Epithelial cell of prostate (primary cell): ENCODE measurements at places on chromosomes 1 and 21.

DNA sequence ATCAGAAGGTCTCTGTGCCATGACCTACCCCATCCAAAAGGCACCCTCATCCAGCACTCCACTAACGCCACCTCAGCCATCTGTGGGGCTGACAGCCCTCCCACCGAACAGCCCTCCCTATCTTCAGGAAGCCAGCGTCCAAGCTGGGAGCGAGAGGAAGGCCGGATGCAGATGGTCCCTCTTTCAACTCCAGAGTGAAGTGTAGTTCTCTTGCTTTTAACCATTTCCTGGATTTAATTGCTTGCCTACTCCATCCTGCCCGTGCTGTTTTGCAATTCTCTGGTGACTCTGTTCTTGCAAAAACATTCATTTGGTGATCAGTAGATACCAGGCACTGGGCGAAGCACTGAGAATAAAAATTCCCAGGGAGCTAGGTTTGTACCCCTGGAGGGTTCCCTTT lies 8.2 kb upstream of the DYRK1A start:
- DNase-seq = no peak

DNA sequence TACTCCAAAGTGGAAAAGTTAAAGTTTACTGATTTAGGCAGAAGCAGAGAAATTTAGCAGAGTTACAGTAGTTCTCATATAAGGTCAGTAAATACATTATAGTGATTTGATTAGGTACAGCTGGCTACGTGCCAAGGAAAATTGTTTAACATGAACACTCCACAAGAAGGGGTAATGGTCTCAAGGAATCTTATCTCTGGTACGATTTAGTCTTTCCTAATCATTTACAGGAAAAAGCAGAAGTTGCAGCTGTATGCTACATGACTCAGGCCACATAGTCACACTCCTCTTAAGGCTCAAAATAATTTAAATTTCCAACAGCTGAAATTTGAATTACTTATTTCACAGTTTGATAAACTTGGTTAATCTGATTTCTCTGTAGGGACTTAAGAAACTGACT lies 36.9 kb upstream of the OR2B11 start:
- no peak for DNase-seq

GRCh38 chr21:45136927-45137611 lies 62.7 kb downstream of the ADARB1 start:
- DNase-seq = peak; percentile 33

GRCh38 chr1:170993151-170993550 lies 57.8 kb downstream of the MROH9 start:
- DNase-seq = no peak

- no peak for DNase-seq
Observed at GRCh38 chr1:202160377-202160940, at the start of gene PTPN7. TSS of gene PTPN7 (minus strand) at chr1:202160602. CDS start at chr1:202159402, 1,200 bp downstream.

- DNase-seq = no peak
Observed at GRCh38 chr1:169390303-169390702, 22.3 kb downstream of the BLZF1 start.

DNA sequence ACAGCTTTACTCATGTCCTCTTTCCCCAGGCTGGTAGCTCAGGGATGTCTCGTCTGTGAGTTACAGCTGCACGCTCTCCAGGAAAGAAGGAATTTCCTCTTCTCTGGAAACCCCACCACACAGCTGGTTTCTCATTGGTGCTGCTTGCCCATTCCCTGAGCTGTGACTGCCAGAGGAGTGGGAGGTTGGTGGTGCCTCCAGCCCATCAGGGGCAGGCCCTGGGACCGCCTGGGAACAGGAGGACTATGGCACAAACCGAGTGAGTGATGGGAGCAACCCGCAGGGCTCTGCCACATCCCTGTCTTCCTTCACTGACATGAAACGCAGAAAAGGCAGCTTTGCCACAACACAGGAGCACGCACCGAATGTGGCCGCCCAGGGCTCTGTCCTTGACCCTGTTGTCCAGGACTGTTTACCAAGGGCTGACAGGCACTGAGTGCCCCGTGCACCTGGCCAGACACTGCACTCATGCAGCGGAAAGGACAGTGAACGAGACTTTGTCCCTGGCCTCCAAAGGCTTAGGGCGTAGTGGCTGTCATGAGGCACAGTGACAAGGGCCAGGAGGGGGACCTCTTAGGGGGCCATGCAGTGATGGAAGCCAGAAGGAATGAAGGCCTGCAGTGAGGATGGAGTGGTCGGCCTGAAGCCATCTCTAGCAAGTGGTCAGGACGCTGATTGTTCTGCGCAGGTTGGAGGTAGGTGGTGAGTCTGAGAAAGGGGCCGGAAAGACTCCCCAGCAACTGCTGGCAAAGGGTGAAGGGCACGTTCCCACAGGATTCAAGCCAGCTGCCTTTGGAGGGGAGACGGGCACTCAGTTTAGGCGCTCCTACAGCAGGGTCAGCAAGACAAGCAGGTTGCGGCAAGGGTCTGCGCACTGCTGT lies 1.7 kb upstream of the CCNL2 start:
- DNase-seq = no peak

DNA sequence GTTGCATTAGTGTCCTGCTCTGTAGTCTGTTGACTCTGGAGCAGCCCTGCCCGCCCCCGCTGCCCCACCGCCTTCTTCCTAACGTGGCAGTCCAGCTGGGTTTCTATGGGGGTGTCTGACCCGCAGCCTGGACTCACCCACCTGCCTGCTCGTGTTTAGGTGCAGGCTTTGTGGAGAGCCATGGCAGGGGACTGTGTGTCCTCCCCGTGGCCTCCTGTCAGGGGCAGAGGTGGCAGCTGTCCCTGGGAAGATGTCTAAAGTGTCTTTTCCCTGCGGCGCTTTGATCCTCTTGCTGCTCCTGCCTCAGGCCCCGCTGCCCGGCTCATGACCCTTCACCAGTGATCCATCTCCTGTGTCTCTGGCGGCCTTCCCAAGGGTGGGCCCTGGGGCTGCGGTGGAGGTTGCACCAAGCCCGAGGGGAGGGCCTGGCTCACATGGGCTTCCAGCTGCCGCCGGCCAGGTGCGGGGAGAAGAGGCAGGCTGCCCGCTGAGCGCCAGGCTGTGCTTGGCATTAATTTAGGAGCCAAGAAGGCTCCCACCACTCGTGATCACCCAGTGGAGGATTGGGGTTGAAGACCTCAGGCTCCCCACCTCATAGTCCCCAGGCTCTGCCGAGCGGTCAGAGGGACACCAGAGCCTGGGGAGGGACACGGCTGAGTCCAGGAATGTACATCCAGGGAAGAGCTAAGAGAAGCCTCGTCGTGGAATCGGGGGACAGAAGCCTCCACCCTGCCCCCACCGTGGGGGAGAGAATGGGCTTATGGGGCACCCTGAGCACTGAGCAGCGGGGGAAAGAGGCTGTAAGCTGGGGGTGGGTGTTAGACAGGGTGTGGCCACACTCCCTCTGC lies 44.1 kb downstream of the COL18A1 start:
- DNase-seq = no peak

- DNase-seq = no peak
Observed at GRCh38 chr1:66137235-66137634, 344.5 kb downstream of the PDE4B start.

- no peak for DNase-seq
Observed at GRCh38 chr1:61865646-61866220, 123.5 kb downstream of the PATJ start.

DNA sequence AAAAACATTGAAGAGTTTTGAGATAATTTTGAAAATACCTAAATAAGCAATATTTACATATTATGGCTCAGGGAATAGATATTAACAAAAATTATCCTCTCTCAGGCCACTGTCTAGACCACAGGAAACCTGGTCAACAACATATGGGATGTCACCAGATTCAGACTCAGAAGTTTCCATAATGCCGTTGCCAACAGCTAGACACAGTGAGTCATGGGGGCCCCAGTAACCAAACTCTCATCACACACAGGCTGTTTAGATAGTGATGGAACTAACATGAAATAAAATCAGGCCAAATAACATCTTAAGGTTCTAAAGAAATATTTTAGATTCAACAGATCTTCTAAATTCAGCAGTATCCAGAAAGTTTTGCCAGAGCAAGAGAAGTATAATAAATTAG lies 681.7 kb upstream of the ADAMTS5 start:
- peak; percentile 69 for DNase-seq

DNA sequence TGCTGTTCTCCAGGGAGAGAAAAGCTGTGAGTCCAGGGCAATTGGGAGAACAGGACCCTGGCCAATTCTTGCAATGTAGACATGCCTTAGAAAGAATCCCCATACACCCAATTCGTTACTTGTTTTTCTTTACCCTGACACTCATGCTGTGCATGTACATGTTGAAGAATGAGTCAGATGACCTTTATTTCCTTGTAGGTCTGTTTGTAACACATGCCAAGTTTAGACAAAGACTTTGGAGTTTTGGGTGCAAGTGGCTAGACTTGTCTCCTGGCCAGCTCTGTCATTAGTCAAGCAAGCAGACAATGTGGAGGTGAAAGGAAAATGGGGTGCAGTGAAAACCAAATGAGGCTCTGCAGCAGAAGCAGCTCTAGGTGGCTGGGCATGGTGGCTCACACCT lies 38.1 kb downstream of the GNPAT start:
- peak; percentile 68 for DNase-seq

GRCh38 chr1:170670802-170671628 lies 7.1 kb downstream of the PRRX1 start:
- DNase-seq = no peak

- DNase-seq = no peak
Observed at GRCh38 chr1:245155272-245156040, 671 bp downstream of the KIF26B start.

DNA sequence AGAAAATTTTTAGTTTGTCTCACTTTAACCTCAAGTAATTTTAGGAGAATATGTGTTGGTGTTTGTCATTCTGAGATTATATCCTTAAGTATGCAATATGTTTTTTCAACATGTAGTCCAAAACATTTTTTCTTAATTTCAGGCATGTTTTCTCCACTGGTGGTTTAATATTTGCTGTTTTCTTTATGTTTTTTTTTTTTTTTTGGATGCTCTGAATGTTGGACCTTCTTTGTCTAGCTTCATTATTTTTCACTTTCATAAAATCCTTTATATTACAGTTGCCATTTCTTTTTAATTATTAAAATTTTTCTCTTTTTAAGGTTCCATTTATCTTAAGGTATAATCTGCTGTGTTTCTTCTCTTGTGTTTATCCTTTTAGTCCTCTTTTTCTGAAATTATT lies 342.2 kb upstream of the DUSP10 start:
- DNase-seq = no peak

DNA sequence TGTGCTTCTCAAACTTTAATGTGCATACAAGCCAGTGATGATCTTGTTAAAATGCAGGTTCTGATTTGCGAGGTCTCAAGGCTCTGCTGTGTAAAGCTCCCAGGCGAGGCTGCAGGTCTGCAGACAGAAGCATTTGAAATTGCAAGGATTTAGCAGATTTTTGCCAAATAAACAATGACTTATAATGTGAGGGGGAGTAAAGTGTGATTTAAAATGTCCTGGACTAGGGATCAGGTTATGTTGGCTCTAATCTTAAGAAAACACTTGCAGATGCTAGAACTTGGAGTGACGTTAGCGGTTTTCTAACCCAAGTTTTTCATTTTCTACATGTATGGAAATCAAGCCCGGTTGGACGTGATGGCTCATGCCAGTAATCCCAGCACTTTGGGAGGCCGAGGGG lies 16.2 kb upstream of the ACTN2 start:
- DNase-seq = no peak

GRCh38 chr1:26283871-26284596 lies 4.1 kb downstream of the SH3BGRL3 start:
- no peak for DNase-seq

- DNase-seq = no peak
Observed at GRCh38 chr1:15155888-15156741, 2.6 kb downstream of the TMEM51 start.

GRCh38 chr1:61284248-61284854 lies 202.0 kb downstream of the NFIA start:
- no peak for DNase-seq

GRCh38 chr1:36621531-36621930 lies 138.8 kb upstream of the CSF3R start:
- DNase-seq = no peak

DNA sequence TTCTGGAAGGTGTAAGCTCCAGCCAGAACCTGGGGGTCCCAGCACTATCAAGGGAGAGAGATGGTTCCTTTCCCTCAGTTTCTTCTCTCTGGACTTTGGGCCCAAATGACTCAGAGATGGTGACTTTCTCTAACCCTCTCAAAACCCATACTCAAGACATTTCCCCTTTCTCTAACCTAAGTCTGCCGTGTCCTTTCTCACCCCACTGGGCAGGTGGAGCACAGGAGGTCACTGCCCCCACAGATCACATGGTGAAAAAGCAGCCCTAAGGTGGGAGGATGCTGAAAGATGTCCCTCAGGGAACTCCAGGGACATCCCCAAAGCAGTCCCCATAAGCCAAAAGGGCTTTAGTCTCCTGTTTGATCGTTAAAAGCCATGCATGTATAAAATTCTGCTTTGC lies 173.7 kb downstream of the HIVEP3 start:
- no peak for DNase-seq

- no peak for DNase-seq
Observed at GRCh38 chr1:165144757-165145397, 211.6 kb downstream of the LMX1A start.

DNA sequence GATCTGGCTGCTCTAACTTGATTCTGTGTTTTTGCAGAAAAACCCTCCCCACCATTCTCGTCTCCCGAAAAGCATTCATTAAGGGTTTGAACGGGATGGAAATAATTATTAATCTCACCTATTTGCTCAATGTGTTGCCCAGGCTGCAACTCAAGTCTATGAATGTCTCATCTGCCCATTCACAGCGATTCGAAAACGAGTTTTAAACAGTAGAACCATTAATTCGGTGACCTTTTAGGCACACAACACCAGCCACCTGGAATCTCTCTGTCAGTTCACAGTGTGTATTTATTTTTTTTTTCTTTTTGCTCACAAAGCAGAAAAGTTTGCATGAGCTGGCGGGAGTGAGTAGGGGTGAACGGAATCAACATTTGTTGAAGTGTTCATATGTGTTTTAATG lies 764.7 kb upstream of the TPTE start:
- DNase-seq = no peak

- DNase-seq = no peak
Observed at GRCh38 chr1:41900603-41901444, 17.9 kb downstream of the HIVEP3 start.

- no peak for DNase-seq
Observed at GRCh38 chr1:101723415-101723814, 273.3 kb downstream of the OLFM3 start.

- DNase-seq = peak; percentile 58
Observed at GRCh38 chr1:33244143-33244808, 12.0 kb upstream of the ZNF362 start.

DNA sequence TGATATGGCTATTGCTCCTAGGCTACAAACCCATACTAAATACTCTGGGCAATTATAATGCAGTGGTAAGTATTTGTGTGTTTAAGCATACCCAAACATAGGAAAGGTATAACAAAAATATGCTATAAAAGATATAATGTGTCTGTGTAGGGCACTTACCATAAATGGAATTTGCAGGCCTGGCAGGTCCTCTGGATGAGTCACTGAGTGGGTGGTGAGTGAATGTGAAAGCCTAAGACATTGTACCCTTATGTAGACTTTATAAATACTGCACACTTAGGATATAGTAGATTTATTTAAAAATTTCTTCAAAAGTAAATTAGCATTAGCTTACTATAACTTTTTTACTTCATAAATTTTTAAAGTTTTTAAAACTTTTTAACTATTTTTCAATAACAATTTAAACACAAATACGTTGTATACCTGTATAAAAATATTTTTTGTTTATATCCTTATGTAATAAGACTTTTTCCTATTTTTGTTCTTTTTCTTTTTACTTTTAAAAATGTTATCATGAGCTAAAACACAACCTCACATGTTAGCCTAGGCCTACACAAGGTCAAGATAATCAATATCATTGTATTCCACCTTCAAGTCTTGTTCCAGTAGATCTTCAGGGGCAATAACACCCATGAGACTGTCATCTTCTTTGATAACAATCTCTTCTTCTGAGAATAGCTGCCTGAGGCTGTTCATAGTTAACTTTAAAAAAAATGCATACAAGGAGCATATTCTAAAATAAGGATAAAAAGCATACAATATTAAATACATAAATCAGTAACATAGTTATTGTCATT lies 306.3 kb upstream of the RGS18 start:
- no peak for DNase-seq
